ENCODE measurements at places on chromosomes 11 and 22. TPM values are rescaled to one million over a fixed set of nuclear protein-coding genes. Genes with fewer than 3 reads are reported as not detected.

- no peaks in the 10 kb centered on the region for H3K36me3 ChIP-seq
- peaks cover 26% of the 10 kb centered on the region for H3K27me3 ChIP-seq
- H3K4me3 ChIP-seq: no peak overlapping the region
- DNase-seq: no peak
- no peak overlapping the region for H3K27ac ChIP-seq
Observed at GRCh38 chr11:33021501-33021900, 5.8 kb downstream of the DEPDC7 start.

DNA sequence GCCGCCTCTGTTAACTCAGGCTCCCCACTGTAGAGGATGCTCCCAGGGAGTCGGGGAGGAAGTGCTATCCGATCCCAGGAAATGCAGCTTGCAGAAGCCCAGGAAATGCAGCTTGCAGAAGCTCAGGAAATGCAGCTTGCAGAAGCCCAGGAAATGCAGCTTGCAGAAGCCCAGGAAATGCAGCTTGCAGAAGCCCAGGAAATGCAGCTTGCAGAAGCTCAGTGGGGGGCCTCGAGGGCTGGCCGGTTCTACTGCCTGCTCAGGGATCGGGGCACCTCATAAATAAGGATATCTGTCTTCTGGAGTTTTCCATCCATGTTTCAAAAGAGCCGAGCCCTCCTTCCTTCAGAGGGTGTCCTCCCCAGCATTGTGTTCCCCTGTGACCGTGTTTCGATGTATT lies 25.1 kb upstream of the SMIM38 start:
- no peaks in the 10 kb centered on the region for H3K27me3 ChIP-seq
- peaks cover 13% of the 10 kb centered on the region for H3K4me1 ChIP-seq
- no peak overlapping the region for H3K4me3 ChIP-seq

GRCh38 chr11:129854232-129854805 lies 38.7 kb downstream of the TMEM45B start:
- no peak for DNase-seq
- H3K27ac ChIP-seq: peak overlapping the region; percentile 86
- peaks cover 2% of the 10 kb centered on the region for H3K36me3 ChIP-seq
- H3K4me3 ChIP-seq: peak overlapping the region; percentile 2
- peaks cover 44% of the 10 kb centered on the region for H3K4me1 ChIP-seq
- no peaks in the 10 kb centered on the region for H3K27me3 ChIP-seq

GRCh38 chr11:61173456-61173855 lies 12.2 kb upstream of the VPS37C start:
- no peak overlapping the region for H3K27ac ChIP-seq
- peaks cover 2% of the 10 kb centered on the region for H3K27me3 ChIP-seq
- DNase-seq: no peak
- peaks cover 11% of the 10 kb centered on the region for H3K4me1 ChIP-seq

- no peak overlapping the region for H3K4me3 ChIP-seq
- H3K27ac ChIP-seq: no peak overlapping the region
- no peaks in the 10 kb centered on the region for H3K36me3 ChIP-seq
- H3K27me3 ChIP-seq: peaks cover 7% of the 10 kb centered on the region
- DNase-seq: no peak
- H3K4me1 ChIP-seq: peaks cover 6% of the 10 kb centered on the region
Observed at GRCh38 chr11:11076879-11077278, 219.0 kb upstream of the ZBED5 start.

Gene PANX2
- total RNA-seq: 3.5 TPM

Gene MICAL2
- total RNA-seq: 220 TPM

Gene TREH
- total RNA-seq: not detected
